ENCODE measurements at places on chromosomes 3 and 15.

- DNase-seq, result peak; percentile 62
Observed at GRCh38 chr3:41267975-41268640, 68.8 kb downstream of the CTNNB1 start.

DNA sequence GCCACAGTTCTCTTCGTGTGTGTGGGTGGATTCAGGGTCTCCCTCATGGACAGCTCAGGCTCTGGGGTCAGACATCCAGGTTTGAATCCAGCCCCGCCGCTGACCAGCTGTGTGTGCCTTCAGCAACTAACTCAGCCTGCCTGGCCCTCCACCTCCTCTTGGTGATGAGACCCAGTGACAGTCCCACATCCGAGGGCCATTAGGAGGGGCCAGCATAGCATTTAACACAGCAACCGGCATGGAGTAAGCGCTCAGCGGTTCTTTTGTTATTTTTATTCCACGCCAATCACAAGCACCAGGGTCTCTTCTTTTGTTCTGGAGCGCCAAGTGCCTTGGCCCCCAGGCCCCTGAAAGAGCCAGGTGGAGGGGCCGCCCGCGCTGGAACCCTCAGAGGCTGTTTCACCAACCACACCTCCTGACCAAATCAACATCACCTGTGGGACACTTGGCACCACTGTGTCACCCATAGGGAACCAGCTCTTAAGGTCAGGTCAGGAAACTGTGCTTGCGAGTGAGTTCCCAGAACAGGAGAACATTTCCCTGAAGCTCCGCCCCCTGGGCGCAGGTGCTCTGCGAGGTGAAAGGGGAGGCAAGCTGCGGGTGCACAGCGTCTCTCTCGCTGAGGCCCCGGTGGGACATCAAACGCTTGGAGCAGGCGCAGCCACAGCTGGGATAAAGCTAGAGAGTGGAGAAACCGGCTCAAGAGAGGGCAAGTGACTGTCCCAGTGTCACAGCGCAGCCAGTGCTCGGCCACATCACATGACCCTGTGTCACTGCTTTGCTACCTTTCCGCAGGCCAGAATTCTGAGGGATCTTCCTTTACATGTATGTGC, 311.3 kb downstream of the UACA start:
- DNase-seq, result no peak

DNA sequence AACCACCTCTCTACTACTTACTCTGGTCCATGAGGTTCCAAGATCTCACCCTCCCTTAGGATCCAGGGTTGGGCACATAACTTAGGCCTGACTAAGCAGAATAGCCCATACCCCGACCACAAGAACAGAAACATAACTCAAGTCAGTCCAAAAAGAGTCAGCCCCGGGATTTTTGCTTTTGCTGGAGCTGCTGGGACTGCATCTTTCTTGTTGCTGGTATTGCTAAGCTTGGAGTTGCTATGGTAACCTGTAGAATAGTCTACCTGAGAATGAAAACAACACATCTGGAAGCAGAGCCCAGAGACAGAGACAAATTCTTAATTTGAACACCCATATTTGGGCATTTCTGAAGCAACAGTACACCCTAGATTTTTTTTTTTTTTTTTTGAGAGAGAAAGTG, 6.5 kb downstream of the RUBCN start:
- DNase-seq, result no peak

DNA sequence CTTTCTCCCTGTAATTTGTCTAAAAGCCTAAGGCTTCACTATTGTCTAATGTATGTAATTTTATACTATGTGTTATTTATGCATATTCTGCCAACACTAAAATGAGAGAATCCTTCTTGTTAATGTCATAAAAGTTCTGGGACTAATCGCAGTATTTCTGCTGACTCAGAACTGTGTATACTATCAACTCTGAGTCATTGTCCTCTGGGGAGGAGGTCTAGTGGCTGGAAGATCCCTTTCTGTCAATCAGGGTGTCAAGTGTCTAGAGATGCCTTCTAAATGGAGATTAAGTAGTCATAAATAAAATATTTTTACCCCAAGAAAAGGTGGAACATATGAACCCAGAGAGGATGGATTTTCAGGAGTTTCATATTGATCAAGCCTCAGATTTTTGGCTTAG, 473.4 kb downstream of the AGBL1 start:
- DNase-seq, result no peak

GRCh38 chr3:25679166-25679565, 14.5 kb upstream of the TOP2B start:
- no peak for DNase-seq

GRCh38 chr3:82824491-82824890, 1063.0 kb upstream of the GBE1 start:
- no peak for DNase-seq

DNA sequence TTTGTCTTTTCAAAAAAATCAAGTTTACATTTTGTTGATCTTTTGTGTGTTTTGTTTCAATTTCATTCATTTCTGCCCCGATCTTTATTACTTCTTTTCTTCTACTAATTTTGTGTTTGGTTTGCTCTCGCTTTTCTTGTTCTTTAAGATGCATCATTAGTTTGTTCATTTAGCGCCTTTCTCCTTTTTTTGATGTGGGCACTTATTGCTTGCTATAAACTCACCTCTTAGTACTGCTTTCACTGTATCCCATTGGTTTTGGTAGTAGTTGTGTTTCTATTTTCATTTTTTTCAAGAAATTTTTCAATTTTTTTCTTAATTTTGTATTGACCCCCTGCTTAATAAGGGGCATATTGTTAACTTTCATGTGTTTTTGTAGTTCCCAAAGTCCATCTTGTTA, 34.4 kb downstream of the PRKCI start:
- no peak for DNase-seq

GRCh38 chr15:72068856-72069255, 49.1 kb downstream of the MYO9A start:
- no peak for DNase-seq

- no peak for DNase-seq
Observed at GRCh38 chr3:132117642-132118041, 82.8 kb upstream of the CPNE4 start.

GRCh38 chr15:47383801-47384200, 333.5 kb upstream of the SEMA6D start:
- DNase-seq, result no peak

DNA sequence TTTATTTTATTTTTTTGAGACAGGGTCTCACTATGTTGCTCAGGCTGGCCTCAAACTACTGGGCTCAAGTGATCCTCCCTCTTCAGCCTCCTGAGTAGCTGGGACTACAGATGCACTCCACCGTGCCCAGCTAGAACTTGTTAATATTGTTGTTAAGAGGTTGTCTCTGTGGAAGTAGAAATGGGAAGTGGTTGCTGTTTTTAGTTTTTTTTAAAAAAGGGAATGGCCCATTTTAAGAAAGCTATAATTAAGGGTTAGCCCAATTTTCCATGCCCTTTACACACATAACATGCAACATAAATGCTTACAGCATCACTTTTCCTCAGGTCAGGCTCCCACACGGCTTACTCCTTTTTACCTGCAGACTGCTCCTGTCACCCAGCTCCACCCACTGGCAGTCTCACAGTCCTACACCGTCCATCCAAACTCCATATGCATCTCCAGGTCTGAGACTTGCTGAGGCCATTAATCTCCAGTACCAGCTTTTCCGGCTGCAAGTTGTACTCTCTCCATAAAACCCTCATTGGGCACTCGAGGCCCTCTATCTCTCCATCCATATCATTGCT, 19.8 kb downstream of the MORC1 start:
- DNase-seq, result peak; percentile 19

GRCh38 chr15:92611995-92612745, 43.4 kb downstream of the FAM174B start:
- no peak for DNase-seq

- no peak for DNase-seq
Observed at GRCh38 chr15:39934397-39935071, 619 bp downstream of the EIF2AK4 start.

DNA sequence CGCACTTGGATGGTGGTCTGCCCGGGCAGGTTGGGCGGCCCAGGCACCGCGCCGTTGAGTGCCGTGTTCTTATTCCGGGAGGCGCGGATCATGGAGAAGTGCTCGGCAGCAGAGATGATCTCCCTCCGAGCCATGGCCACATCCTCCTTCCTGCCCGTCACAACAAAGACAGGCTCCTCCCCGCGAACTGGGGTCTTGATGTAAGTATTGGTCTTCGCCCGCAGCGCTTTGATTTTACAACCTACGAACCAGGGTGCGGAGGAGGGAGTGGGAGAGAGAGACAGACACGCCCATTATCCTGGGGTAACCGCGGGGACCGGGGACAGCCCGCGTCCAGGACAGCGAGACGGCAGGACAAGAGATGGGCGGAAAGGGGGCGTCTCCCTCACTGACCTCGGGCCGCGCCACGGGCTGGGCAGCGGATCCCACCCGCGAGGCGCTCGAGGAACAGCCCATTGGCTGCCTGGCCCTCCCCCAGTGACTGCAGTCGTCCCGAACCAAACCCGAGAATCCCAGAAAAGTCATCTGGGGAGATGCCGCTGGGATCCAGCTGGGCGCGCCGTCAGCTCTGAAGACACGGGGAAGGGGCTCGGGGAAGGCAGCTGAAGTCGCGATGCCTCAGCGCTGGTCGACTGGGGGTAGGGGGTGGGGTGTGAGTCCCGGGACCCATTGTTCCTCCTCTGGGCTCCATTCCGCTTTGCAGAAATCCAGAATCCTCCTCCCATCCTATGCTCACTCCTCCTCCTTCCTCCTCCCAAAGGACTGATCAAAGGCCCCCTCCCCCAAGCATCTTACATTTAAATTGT, 1.2 kb downstream of the MEX3B start:
- DNase-seq, result peak; percentile 36

DNA sequence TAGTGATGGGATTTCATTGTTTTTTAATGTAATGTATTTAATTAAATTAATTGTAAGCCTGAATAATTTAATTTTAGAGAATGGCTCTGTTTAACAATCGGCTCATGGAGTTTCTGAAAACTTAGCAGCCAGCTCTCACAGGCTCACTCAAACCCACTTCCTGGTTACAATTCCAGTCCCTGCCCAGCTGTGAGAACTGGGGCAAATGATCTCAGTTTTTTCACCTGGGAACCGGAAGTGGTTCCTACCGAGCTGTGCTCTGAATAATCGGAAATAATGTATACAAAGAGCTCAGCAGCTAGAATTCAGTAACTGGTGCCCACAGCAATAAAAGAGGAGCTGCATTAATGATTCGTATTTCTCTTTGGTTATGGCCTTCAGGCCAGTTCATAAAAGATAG, 244.3 kb upstream of the MCTP2 start:
- DNase-seq, result no peak

DNA sequence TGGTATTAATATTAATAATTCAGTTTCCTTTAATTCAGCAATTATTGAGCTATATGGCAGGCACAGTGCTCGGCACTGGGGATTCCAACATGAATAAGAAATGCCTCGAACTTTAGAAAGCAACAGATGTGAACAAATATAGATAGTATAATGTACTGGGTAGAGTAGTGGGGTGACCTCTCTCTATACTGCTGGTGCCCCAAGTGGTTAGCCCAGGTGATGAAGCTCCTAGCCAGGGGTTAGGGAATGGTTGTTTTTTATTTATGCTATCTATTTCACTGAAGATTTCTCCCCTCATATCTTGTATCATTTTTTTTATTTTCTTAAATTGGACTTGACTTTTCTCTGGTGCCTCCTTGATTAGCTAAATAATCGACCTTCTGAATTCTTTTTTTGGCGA, 62.1 kb downstream of the BHLHE40 start:
- DNase-seq, result no peak

DNA sequence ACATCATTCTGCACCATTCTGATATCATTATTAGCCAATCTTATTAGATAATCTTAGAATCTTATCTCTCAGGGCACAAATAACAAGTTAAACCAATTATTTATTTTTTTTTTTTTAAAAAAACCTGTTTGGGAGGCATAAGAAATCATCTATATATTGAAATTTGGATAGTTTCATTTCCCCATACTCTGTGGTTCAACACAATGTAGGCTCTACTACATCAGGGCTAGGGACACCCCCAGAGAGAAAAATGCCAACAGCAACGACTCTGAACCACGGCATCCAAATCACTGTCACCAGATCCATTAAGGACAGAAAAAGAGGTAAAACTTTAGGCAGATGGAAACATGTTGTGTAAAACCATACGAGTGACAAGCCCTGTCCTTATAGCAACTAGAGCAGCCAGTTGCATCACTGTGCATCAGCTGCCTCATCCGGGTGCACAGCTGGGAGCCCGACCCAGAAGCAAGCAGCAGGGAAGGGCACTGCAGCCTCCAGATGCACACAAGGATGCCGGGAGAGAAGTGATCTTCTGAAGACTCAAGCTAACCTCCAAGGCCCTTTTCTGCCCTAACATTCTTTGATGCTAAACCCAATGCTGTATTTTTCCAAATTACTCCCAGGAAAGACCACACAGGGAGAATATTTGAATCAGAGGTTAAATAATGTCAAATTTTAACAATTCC, 381.1 kb downstream of the CTNNB1 start:
- no peak for DNase-seq

DNA sequence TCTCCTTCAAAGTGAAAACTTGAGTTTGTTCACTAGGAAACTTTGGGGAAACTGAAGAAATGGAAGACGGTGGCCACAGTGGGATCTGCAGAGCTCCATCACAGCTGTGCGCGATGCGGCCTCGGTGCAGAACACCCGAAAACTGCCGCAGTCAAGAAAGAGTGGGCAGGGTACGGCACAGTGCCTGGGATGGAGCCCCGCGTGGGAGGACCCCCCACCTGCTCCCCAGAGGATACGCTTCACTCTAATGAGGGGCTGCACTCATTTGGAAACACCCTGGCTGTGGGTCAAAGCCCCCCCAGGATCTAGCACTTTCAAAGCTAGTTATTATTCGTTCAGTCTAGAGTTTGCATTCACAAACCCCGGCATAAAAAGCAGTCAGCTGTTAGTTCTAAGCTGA, 9.5 kb downstream of the ADAMTS17 start:
- DNase-seq, result no peak

DNA sequence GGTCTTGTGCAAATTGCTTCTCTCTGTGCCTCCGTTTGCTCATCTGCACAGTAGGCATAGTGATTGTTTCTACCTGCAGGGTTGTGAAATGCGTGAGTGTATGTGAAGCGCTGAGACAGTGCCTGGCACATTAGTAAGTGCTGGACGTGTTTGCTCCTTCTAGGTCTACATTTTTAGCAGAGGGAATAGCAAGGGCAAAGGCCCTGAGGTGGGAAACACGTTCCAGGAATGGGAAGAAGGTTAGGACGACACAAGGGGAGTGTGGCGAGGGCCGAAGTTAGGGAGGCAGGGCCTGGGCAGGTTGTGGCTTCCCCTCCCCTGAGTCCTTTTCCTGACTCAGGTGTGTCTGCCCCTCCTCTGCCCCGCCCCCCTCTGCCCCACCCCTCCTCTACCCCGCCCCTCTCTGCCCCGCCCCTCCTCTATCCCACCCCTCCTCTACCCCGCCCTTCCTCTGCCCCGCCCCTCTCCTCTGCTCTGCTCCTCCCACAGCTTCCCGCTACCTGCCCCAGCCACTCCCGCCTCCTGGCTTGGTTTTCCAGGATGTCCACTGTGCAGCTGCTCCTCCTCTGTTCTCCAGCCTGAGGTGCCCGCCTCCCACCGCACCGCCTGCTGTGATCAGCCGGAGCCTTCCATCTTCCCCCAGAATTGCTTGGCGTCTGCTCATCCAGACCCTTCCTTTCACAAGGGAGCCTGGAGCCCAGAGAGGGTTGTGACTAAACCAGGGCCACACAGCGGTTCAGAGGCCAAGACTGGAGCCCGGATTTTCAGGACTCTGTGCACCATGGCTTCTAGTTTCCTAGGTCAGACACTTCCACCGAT, 31.1 kb upstream of the SMAD6 start:
- no peak for DNase-seq
